ENCODE measurements at places on chromosomes 2 and 18.

DNA sequence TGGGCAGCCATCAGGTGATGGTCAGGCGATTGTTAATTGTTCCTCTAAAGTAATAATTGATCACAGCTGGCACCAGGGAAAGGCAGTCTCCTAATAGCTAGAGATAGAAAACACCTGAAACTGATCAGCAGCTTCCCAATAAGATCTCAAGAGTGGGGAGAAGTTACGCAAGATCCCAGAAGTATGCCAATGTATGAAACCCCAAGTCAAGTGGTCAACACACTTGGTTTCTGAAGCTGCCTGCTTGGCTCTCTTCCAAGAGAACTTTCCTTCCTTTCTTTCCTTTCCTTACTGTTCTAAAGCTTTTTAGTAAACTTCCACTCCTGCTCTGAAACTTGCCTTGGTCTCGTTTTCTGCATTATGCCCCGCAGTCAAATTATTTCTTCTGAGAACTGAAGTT lies 201.6 kb upstream of the SKOR2 start:
- DNase-seq: no peak

GRCh38 chr2:97718051-97718882 lies 4.9 kb downstream of the ZAP70 start:
- DNase-seq: peak; percentile 65

DNA sequence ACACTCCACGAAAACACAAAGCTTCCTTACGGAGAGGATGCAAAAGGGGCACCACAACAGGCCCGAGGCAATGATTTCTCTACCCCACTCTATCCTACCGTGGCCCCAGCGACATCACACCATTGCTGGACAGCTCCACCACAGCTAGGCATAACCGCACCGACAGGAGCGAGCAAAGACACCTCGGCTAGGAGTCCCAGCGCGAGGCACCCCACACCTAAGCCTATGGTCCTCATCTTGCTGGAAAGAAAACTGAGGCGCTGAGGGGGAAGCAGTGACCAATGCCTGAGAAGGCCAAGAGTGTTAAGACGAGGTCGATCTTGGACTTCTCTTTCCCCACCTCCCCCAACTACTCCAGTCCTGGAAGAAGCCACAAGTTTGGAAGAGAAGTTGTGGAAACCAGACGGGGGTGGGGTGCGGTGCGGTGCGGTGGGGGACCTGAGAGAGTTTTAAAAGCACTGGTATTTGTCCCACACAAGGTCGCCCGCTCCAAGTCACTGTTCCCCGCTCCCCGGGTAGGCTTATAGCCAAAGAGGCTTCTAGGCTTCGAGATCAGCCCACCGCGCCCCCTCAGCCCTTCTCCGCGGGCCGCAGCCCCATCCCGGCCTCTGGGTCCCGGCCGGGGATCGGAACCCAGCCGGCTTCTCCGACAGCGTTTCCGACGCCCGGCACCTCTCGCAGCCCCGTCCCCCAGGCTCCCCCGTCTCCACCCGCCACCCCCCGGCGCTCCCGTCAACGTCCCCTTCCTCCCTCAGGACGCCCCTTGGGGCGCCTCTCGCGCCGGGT lies 766 bp downstream of the PDE6D start:
- no peak for DNase-seq

DNA sequence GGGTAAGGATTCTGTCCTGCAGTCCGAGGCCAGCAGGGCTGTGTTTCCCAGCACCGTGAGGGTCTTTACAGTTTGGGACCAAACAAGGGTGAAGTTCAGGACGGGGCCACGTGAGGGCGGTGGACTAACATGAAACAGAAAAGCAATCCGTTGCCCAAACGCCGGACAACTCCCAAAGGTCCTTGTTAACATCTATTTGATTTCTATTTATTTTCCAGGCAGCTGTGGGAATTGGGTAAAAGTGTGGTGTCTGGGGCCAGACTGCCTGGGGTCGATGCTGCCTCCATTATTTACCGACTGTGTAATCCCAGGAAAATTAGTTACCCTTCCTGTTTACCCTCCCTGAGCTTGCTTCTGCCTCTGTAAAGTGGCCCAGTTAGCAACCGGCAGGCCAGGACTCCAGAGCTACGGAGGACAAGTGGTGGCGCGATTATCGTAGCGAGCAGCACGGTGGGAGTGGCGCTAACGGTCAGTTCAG lies 66.3 kb upstream of the TCF7L1 start:
- DNase-seq: no peak

- peak; percentile 7 for DNase-seq
These were observed 48.2 kb upstream of the PAPOLG start for GRCh38 chr2:60707750-60708371.

DNA sequence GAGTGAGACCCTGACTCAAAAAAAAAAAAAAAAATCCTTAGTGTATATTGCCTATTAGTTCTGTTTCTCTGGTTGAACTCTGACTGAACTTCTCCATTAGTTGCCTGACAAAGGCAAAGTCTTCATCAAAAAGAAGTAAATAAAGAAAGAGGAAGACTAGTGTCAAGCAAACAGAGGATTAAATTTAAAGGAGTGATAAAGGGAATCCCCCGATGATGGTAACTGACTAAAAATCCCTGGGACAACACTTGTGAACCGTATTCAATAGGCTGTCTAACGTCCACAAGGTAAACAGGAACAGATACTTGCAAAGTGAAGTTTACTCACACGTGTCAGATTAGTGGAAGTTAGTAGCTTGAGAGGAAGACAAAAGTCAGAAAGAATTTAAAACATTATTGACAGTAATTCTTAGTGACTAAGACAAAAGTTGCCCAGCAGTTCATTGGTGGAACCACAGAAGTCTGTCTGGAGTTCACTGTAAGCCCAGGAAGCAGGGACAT lies 26.2 kb upstream of the SPOPL start:
- no peak for DNase-seq
